ENCODE measurements at places on chromosomes 1 and 21. TPM values are rescaled to one million over a fixed set of nuclear protein-coding genes. Genes with fewer than 3 reads are reported as not detected.

- no peak for DNase-seq
These were observed 3.2 kb upstream of the OLFML2B start for GRCh38 chr1:162026881-162027280.

DNA sequence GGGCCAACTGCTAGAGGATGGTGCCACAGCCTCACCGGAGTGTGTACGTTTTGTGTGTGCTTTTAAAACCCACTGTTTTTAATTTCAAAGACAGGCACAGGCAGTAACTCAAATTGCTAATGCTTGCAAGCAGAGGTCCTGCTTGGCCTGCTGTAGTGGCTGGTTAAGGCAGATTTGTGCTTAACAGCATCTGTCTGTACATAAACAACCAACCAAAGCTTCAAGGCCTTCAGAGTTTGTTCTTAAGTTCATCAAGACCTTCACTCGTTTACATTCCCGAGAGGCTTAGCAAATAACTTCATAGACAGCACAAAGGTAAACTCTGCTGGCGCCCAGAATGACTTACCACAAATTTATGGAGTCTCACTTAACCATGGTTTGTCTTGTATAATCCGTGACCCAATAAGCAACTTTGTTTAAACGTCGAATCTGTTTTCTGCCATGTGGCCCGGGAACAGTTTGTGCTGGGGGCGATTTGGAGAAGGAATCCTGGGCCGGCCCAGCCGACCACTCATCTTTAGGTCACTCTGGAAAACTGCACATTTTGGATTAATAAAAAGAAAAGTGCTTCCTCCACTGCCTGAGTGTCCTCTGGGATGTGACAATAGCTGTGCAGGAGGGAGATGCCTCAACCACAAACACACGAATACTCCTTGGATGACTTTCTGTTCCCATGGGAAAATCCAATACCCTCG, 58.1 kb downstream of the CAPZB start:
- DNase-seq: peak; percentile 59

Gene COL11A1
- 117 TPM for total RNA-seq

Gene NCAM2
- total RNA-seq: 1.8 TPM

Gene HTR6
- total RNA-seq: 0.10 TPM

Gene CTSK
- 2.6 TPM for total RNA-seq

Measured in myocyte (in vitro differentiated cells).